D721Med (cell line): ENCODE measurements at places on chromosomes 6 and 20.

GRCh38 chr6:16511040-16511660, 250.1 kb downstream of the ATXN1 start:
- no peak for DNase-seq

DNA sequence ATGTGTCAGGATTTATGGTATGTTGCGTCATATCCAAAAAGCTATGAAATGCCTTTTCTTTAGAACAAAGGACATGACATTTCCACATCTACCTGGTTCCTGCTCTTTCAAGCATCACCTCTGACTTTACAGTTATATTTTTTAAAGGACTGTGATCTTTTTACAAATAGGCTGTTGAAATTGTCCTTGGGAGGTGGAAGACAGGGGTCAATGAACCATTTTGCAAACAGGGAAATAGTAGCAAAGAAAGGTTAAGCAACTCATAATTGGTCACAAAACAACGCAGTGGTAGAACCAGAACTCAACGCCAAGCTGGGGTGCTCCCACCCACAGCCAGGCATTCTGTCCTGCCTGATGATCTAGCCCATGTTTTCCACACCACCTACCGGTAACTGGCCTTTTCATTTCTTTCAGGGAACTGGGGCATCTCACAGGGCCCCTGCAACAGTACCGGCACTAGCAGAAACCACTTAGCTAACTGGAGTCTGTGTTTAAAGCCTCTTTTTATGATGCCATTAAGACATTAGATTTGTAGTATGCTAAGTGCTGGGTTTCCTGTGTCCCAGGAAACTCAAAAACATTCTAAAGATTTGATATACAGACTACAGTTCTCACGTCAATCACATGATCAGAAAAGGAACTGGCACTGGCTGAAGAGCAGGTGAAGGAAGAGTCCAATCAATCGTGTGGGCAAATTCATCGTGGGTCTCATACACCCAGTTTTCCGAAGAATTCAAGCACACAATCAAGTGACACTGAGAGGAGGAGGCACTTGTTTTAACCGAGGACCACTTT, 13.9 kb downstream of the ZNF217 start:
- DNase-seq = no peak

GRCh38 chr6:143750877-143751276, 73.1 kb downstream of the PHACTR2 start:
- no peak for DNase-seq

DNA sequence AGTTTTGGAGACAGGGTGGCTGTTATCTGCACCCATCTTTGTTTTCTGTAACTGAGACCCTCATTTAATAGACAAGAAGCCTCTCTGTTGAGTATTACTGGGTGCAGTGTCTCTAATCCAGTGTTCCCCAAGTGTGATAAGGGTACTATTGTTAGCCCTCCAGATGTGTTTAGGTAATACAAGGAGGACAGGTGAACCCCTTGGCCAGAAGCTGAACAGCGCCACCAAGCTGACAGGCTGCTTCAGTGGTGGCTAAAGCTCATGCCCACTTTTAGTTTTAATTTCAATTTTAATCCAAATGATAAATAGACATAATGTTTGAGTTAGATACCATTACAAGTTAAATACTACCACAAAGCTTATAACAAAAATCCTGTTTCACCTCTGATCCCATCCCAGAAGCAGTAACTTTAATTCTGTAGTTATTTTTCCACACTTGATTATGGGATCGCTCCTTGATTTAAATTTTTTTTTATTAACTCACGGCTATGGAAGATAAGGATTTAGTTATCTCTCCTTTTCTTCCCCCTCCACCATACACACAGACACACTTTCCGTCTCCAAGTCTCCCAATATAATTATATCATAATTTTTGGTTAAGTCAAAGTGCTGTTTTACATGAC, 8.4 kb upstream of the STK35 start:
- no peak for DNase-seq

GRCh38 chr6:118509009-118509617, 39.0 kb upstream of the PLN start:
- no peak for DNase-seq

DNA sequence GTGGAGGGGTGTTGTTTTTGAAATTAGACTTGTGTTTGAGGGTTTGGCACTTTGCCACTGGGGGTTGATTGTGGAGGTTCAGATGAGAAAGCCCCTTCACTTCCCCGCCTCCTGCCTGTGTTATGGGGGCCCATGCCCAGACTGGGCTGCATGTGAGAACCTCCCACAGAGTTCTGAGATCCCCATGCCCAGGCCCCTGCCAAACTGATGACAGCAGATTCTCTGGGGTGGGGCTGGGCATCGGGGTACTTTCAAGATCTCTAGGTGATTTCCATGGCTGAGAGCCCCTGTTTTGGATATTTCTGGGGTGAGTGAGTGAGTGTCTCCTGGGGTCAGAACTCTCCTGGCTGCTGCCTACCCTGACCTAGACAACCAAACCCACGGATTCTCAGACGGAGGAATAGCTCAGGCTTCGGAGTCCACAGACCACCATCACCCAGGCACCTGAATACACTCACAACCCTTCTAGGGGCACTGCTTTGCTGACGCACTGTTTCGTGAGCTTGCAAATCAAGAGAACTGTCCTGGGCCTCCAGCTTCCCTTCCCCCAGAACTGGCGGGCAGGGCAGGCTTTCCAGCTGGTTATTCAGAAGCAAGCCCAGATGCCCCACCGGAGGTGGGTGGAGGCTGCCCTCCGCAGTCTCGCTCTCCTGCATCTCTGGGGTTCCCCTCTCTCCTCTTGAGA, 6.3 kb downstream of the BCAS1 start:
- DNase-seq = no peak

- DNase-seq = no peak
Observed at GRCh38 chr6:147869201-147869600, 360.7 kb downstream of the SAMD5 start.

DNA sequence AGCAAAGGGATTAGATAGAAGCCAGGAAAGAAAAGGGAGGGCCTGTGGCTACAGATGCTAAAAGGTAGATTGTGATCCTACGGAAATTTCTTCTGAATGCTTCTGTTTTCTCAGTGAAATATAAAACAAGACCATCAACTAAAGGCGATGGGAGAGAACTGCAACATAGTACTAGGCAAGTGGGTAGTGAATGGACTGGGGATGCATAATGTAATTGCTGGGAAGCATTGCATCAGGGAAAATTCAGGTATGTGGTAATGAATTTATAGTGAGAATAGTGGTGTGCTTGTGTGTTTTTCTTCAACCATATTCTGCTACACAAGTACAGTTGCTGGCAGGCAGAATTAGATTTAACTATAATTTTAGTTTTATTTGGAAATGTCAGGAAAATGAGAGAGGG, 156.6 kb downstream of the OPN5 start:
- DNase-seq = no peak

DNA sequence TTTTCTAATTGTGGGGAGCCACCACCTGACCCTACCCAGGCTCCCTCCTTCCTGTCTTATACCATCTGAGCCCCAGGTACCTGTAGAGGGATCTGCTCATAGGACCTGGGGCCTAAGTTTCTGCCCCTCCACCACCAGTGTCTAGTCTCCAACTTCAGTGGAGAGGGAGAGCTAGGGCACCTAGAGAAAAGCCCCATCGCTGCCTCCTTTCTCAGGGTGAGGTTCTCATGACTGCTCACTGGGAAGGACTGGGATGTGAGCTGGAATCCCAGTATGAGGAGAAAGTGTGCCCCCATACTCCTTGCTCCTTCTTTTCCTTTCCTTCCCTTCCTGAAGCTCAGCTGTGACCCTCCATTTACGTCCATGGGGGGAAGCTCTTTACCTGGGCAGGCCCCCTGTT, 231.6 kb downstream of the LRFN2 start:
- DNase-seq = no peak

DNA sequence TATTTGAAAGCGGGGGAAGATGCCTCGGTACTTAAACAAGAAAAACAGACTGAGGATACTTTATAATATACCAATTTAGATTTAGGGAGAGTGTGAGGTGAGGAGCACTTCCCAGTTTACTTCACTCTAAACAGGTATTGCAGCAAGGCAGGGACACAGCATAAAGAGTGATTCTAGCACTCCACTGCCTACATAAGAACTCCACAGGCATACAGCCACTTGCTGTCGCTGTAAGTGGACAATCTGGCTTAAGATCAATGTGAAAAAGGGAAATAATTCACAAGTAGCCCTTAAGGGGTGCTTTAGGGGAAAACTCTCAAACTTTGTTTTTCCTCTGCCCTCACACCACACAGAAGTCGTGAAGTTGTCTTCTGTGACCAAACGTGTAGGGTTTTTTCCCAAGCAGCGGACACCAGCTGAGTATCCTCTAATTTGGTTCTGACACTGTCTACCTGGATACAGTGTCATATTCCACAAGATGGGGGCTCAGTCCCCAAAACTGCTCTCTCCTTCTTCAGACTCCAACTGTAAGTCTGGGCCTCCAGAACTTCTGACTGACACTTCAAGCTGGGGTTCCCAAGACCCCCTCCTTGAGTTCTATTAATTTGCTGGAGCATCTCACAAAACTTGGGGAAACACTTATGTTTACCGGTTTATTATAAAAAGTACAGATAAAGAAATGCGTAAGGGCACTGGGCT, 9.3 kb downstream of the ADNP start:
- DNase-seq = no peak

DNA sequence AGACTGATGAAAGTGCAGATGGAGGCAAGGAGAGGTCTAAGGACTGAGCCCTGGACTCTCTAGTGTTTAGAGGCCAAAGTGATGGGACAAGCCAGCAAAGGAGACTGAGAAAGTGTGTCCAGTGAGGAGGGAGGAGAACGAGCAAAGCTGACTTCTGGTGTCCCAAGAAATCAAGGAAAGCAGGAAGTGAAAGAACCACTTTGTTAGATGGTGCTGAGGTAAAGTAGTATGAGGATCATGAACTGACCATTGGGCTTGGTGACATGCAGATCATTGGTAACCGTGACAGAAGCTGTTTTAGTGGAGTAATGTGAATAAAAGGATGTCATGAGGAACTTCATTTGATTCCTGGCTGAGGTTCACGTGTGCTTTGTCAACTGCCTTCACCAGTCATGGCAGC, 108.4 kb downstream of the SLX4IP start:
- DNase-seq = no peak

DNA sequence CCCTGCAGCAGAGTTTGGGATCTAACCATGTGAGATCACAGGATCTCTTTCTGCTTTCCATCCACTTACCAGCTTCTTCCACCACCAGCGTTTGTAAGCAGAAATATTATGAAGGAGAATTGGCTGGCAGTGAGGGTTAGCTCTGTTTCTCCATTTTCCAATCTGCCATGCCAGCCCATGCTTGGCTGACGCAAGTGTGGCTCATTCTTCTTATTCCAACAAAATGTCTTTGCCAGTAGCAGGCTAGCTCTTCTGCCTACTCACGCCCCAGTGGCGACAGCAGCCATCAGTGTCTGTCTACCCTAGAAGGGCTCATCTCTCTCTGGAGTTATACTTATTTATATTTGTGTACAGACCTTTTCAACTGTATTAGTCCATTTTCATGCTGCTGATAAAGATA, 286.2 kb downstream of the FARS2 start:
- no peak for DNase-seq

DNA sequence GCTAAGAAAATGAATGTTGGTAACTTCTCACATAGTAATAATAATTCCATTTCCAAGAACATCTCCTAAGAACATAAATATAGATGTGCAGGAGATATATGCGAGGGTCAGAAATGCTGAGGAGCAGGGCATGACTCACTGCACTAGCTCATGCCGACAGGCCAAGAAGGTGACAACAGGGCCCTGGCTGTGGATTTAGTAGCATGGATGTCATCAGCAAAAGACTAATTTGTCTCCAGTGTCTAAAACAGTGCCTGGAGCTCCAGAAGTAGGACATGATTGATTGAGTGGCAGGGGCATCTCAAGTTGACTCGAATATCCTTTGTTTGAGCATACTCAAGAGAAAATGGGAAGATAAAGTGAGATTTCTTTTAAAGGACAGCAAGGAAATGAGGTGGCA, 207.0 kb upstream of the FOXA2 start:
- no peak for DNase-seq

- DNase-seq = no peak
Observed at GRCh38 chr6:53802582-53802981, 7.8 kb downstream of the LRRC1 start.

- no peak for DNase-seq
Observed at GRCh38 chr6:129671442-129672340, 38.3 kb downstream of the ARHGAP18 start.

DNA sequence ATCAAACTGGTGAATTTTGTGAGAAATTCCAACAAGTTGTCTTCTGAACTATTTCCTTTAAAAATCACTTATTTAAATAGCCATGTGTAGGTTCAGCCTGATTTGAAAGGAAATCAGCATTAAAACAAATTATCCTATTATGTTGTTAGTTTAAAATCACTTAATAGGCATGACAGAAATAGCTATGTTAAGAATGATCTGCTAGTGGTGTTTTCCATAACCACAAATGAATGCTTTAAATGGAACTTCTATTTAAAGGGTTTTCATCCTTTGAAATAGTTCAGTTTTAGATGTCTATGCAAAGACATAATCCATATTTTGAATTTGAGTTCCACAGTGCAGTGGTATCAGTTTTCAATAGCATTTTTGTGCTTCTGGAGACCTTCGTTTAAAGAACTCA, 120.1 kb downstream of the PLEKHG1 start:
- no peak for DNase-seq

GRCh38 chr6:68343901-68344300, 291.2 kb upstream of the ADGRB3 start:
- no peak for DNase-seq

DNA sequence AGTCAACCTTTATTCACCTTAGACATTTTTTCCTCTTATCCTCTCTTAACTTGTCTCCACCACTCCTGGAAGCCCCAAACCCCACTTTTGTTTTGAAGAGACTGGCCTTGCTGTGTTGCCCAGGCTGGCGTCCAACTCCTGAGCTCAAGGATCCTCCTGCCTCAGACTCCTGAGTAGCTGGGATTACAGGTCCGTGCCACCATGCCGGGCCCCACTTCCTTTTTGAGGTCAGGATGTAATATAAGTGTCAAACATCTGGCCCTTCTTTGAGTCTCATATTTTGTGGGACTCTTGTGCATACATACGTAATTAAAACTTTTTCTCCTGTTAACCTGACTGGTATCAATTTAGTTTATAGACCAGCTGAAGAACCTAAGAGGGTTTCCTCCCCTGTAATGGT, 1.4 kb upstream of the CDK19 start:
- no peak for DNase-seq

GRCh38 chr6:136016228-136017225, 165.0 kb downstream of the PDE7B start:
- no peak for DNase-seq

DNA sequence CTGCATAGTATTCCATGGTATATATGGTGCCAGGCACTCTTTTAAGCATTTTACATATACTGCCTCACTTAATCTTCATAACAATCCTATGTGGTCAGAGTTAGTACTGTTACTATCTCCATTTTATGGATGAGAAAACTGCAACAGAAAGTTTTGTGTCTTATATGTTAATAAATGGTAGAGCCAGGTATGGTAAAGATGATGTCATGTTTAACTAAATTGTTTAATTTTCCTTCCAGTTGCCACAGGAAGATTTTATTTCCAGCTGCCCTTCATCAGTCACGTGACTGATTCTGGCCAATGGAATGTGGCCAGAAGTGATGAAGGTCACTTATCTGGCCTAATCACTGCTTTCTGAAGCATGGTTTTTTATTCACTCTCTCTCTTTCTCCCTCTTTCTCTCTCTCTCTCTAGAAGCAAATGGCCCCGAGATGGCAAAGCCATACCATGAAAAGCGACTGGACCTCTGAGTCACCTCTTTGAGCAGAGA, 75.7 kb upstream of the BTBD3 start:
- no peak for DNase-seq

- DNase-seq = no peak
Observed at GRCh38 chr20:58993332-58994248, 12.5 kb downstream of the NELFCD start.

- DNase-seq = no peak
Observed at GRCh38 chr6:141472162-141472928, 660.4 kb upstream of the GJE1 start.

- no peak for DNase-seq
Observed at GRCh38 chr20:22579119-22579427, 5.3 kb downstream of the FOXA2 start.
